Activated CD4-positive, alpha-beta T cell treated with anti-CD3 and anti-CD28 coated beads for 24 hours (primary cell): ENCODE measurements at places on chromosomes 7 and 10.

GRCh38 chr10:126617208-126617607, 53.3 kb downstream of the C10orf90 start:
- DNase-seq: no peak

GRCh38 chr10:35336921-35337823, 863 bp downstream of the CCNY start:
- no peak for DNase-seq

- no peak for DNase-seq
These were observed 71.8 kb upstream of the LRRN3 start for GRCh38 chr7:111018960-111019736.

DNA sequence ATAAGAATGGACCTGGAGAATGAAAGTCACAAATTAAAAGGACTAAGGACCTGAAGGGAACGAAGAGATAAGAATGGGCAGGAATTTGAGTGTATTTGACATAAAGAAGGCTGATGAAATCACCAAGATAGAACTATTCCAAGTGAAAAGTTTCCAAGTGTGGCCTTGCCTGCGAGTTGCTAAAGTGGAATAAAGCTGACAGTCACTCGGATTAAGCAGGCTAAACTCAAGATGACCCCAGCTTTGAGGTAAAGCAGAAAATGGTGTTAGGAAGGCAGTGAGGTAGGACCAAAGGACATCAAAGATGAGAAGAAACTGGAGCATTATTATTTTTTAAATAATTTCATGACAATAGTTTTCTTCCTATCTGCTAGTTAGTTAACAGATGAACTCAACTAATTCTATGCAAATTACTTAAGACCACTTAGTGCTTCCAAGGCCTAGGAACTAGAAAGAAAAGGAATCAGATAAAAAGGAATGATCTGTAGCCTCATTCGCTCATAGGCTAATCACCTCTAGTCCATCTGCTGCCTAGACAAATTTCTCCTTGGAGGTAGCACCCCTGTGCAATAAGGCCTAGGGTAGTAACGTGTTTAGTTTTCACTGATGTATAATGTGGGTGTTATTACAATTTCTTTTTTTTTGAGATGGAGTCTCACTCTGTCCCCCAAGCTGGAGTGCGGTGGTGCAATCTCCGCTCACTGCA, 34.5 kb downstream of the EZH2 start:
- DNase-seq: no peak

GRCh38 chr10:6117711-6118110, 28.9 kb downstream of the RBM17 start:
- DNase-seq: no peak

DNA sequence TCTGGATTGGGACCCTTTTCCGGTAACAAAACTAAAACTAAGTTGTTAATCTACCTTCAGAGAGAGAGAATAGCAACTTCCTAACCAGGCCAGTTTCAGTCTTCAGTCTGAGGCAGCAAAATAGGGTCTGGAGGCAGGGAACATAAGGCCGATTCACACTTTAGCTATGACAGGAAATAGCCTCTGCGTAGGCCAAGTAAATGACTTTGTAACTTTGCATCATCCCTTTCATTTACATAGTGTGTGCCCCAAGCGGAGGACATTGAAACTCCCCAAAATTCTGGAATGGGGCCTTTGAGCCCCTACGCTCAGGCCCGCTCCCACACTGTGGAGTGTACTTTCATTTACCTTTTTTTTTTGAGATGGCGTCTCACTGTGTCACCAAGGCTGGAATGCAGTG, 1.7 kb upstream of the UPP1 start:
- DNase-seq: no peak

- DNase-seq: no peak
These were observed 645.7 kb downstream of the PHTF2 start for GRCh38 chr7:78444267-78444666.

GRCh38 chr7:121475806-121476205, 79.7 kb upstream of the FAM3C start:
- DNase-seq: no peak

GRCh38 chr7:44796034-44796503, 412 bp upstream of the PPIA start:
- no peak for DNase-seq

DNA sequence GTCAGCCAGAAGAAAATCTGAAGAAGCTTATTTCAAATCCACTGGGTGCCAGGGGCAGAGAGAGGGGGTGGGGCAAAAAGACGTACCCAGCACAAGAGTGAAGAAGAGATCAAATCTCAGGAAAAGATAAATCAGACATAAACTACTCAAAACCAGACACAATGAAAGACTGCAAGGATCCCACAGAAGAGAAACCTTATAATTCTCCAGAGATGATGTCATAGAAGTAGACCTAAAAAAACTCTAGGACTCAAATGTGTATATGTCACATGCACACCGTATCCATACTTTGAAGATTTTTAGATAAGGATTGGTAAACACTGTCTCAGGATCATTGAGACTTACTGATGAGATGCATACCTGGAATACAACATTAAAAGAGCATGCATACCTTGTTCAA, 98.5 kb upstream of the PIK3CG start:
- DNase-seq: no peak

DNA sequence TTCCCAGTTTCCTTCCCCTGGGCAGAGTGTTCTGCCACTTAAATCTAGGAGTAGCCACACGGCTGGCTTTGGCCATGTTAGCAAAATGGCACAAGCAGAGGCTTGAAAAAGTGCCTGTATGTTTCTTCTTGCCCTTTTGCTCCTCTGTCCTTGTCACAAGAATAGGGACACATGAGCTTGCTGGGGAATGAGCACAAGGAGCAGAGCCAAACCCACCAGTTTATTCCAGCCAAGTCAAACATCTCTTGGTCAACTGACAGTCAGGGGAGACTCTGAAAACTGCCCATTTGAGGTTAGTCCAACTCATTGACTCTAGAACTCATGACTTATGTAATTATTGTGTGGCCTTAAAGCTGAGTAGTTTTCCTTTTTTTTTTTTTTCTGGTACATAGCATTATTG, 739.7 kb upstream of the FZD8 start:
- DNase-seq: no peak

GRCh38 chr7:121447243-121447910, 51.3 kb upstream of the FAM3C start:
- DNase-seq: no peak
